Activated T-cell treated with anti-CD3 and anti-CD28 coated beads for 1 hour (primary cell): ENCODE measurements at places on chromosomes 16 and 17.

DNA sequence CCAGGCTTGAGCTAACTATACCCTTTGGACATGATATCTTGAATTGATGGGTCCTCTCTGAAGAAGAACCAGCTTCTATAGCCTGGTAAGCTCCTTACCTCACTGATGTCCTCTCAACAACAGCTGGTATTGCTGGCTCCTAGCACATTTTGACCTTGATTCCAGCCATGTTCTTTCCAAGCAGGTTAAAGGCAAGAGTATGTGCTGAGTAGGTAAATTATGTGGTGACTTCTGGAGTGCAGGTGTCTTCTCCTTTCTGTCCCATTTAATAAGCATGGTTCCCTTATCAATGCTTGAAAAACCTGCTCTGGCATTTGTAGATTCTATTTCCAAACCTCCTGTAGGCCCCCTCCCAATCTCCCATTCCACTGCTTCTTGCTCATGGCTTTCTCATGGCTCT is 300.1 kb downstream of the UTP18 start:
- DNase-seq: no peak

GRCh38 chr17:20988001-20988636 is 54.7 kb downstream of the USP22 start:
- no peak for DNase-seq

- DNase-seq: no peak
Observed at GRCh38 chr16:31411024-31411844, 16.9 kb downstream of the COX6A2 start.

DNA sequence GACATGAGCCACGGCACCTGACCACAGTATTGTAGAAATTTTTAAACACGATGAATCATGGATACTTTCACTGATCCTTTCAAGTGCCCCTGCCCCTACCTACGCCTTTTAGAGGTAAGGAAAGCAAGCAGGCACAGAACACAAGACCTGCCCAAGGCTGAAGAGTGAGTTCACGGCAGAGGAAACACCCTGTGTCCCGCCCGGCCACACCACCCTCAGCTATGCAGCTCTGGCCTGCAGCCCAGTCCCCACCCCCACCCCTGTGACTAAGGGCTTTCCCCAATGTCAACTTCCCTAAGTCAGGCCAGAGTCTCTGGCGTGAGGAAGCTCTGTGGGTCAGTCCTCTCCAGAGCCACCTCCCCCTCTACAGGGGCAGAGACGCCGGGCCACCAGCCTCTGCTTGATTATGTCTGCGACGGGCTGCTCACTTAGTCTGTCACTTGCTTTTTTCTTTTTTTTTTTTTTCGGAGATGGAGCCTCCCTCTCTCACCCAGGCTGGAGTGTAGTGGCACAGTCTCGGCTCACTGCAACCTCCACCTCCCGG is 8.4 kb downstream of the SLC16A5 start:
- no peak for DNase-seq

DNA sequence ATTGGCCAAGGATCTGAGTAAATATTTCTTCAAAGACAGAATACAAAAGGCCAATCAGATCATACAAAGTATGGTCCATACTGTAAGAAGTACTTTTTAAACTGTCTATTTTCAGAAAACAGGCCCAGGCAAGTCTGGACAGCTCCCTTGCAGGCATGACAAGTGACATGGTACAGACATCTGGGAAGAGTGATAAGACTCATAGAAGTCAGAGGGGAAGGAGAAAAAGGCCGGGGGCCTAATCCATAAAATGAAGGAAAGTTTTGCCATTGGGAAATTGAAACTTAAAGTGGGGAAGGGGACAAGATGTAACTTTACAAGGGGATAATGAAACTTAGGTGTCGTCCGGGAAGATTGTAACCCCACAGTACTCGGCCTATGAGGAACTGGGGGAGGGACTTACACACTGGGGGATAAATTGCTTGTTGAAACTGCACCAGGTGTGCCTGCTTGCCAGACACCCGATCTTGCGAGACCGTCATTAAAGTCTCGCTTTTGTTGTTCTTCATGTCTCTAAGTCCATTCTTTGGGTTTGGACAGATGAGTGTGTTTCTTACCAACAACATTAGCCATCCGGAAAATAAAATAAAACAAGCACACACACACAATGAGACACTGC is 684.0 kb downstream of the CDH11 start:
- DNase-seq: no peak

DNA sequence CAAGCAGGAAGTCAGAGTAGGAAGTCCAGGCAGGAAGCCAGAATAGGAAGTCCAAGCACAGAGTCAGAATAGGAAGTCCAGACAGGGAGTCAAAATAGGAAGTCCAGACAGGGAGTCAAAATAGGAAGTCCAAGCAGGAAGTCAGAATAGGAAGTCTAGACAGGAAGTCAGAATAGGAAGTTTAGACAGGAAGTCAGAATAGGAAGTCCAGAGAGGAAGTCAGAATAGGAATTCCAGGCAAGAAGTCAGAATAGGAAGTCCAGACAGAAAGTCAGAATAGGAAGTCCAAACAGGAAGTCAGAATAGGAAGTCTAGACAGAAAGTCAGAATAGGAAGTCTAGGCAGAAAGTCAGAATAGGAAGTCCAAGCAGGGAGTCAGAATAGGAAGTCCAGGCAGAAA is 105.3 kb upstream of the C16orf82 start:
- no peak for DNase-seq

DNA sequence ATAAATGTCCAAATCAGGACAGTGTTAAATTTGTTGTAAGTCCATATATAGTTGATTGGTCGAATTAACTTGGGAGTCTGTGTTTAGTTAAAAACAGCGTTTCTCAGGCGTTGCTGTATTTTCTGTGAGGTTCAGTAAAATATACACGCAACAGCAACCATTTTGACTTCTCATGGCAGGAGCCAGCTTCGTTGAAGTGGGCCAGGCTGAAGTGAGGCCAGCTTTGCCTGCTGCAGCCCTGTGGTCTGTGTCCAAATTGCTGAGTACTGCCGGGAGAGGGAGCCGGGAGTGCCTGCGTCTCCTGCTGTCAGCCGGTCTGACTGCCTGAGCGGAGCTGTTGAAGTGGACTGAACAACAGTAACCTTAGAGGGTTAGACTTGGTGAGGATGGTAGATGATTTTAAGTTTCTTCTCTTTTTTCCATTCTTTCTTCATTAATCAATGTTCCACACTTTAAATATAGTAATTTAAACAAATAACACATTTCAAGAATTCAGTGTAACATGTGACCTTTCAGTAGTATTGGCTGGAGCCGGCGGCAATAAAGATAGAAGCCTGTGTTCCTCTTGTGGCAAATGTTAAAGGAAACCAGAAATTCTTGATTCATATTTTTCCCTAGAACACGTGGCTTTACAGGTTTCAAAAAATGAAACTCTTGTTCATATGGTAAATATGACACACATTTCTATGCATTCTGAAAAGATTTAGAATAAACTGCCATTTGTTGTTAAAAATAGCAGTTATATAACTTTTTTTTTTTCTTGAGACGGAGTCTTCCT is 37.0 kb upstream of the ZNF750 start:
- DNase-seq: no peak

DNA sequence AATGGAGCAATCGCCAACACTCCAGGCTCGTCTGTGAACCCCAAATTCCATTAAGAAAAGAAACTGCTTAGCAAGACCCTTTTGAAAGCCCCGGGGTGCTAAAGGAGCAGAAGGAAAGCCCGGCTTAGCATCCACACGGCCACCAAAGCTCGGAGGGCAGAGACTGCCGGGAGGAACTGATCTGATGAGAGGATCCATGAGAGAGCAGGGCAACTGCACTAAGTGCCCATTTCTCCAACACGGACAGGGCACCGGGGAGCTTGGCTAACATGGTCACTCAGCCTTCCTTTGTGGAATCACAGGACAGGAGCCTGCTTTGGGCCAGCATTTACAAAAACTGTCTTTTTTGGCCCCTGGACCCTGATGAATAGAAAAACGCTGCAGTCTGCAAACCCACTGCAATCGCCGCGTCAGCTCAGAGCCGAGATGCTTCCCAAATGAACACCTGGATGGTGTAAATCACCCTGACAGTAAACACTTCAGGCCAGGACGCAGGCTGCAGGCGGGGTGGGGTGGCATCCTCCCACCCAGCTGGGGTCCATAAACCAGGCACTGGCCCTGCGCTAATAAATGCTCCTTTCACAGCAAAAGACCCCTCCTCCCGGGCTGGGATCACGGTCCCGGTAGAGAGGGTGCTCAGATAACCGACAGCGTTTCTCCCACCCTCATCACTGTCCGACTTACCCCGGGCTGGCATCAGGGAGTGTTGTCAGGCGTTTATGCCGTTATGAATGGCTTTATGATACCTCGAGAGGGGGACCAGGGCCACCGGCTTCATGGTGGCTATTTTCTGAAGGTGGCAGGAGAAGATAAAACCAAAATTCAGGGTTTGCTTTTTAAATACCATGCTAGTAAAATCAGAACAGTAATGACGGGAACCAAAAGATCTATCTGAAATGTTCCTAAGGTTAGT is 299.5 kb downstream of the IRF8 start:
- DNase-seq: no peak

- no peak for DNase-seq
Observed at GRCh38 chr16:17149904-17150483, 320.8 kb downstream of the XYLT1 start.

- DNase-seq: no peak
Observed at GRCh38 chr16:3145660-3146059, 10.8 kb downstream of the ZNF213 start.

DNA sequence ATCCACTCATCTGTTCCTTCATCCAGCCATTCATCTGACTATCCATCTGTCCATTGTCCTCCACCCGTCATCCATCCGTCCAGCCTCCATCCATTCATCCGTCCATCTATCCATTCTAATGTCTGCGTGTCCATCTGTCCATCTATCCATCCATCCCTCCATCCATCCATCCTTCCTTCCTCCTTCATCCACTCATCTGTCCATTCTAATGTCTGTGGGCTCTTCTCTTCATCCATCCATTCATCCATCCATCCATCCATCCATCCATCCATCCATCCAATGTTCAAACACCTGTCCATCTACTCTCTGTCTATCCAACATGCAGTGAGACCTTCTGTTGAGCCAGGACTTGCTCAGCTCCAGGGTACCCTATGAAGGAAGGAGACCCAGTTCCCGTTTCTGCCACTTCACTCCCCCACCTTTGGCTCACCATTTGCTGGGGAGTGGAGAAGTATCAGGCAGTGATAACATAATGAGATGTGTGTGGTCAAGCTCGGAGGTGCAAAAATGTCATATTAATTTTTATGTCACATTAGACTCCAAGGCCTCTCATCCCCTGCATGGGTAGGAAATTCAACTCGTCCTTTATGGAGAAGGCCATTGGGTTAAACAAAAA is 36.5 kb upstream of the ADGRG1 start:
- no peak for DNase-seq

GRCh38 chr17:39603304-39604016 is 4.3 kb downstream of the NEUROD2 start:
- DNase-seq: no peak
